T-helper 1 cell (primary cell): ENCODE measurements at places on chromosomes 4 and X.

- no peak for DNase-seq
These were observed 2414.2 kb downstream of the PCDH7 start for GRCh38 chr4:33134366-33134765.

- no peak for DNase-seq
These were observed 484.2 kb downstream of the BCOR start for GRCh38 chrX:39613482-39613995.

GRCh38 chr4:120921456-120922380 is 808 bp downstream of the PRDM5 start:
- no peak for DNase-seq

DNA sequence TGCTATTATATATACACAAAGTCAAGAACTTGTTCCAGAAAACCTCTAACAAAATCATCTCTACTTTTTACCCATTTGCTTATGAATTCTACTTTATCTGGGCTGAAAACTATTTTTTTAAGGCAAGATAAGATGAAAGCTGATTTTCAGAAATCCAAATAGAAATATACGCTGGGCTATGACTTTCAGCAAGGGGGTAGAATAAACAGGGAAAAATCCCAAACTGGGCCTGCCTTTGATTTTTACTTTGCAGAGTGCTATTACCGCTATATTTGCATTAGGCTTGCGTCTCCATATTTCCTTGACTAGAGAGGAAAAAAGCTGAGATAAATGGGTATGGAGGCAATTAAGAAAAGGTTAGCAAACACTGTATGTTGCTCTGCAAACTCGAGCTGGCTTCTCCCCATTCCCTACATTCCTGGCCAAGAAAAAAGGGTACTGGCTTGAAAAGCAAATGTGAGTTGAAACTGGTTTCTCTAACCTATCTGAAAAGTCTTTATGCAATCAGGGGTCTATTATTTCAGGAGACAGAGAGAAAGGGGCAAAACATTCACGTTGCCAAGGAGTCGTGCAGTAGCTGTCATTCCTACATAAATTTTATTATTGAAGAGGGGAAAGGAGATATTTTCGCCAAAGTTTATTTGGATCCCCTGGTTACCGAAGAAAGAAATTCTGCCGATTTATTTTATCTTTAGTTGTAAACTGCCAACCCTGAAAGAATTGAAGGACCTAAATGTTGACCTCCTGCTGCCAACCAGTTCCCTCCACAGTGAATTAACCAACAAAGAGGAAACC is 2.2 kb downstream of the TMEM47 start:
- no peak for DNase-seq

DNA sequence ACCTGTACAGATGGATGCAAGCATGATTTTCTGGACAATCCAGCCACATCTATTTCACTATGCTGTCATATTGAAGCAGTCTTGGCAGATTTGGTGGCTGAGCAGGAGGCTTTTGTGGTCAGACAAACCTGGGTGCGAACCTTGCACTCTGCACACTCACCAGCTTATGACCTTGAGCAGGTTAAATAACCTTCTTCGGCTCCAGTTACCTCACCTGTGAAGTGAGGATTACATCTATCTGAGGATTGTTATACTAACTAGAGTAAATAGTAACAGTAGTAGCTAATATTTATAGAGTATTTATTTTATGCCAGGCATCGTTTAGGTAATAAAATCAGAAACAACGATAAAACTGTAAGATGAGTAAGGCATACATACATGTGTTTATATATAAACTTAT is 150.0 kb downstream of the PPP3CA start:
- DNase-seq, result no peak

DNA sequence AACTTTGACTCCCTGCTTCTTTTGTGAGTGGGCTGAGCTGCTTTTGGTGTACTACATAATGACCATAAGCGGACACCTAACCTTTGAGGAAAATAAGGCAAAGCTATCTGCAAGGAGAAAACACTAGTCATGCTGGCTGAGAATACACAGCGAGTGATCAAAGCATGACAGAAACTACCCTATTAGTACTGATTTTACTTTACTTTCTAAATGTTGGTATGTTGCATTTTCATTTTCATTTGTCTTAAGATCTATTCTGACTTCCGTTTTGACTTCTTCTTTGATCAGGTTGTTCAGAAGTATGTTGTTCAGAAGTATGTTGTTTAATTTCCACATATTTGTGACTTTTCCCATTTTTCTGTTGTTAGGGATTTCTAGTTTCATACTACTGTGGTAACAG is 361.1 kb downstream of the TRAM1L1 start:
- no peak for DNase-seq

GRCh38 chrX:103584596-103584995 is 719 bp upstream of the TCEAL4 start:
- DNase-seq, result no peak

DNA sequence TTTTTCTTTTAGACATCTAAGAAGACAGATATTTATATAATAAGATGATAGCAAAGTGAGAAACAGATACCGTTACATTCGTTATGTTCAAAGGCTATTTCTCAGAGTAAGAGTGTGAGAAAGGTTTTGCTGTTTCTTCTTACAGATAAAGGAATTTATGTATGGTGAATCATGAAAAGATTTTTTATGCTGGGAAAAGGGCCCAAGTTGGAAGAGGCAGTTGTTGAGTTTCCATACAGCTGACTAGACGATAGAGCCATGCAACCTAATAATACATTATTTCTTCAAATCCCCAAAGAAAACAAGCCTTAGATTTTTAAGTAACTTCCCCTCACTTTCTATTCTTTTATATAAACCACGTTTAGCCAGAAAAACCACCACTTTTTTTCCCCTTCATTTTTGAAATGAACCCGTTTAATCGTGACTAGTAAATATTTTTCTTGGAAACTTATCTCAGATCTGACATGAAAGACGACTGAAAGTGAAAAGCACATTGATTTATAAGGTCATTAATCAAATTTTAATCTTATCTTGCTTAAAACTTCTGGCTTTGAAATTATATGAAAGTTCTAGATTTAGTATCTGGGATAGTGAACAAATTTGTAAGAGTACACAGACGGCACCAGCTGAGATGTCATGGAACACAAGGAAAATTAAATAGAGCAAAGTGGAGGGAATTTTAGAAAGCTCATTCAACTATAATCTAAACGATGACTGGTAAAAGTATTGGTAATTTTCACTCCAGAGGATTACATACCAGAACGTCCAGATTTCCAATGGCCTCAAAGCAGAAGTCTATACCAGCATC is 10.9 kb downstream of the ADH6 start:
- DNase-seq, result no peak

GRCh38 chr4:122772986-122773385 is 40.5 kb downstream of the BBS12 start:
- DNase-seq, result no peak
